CD4-positive, alpha-beta T cell treated with Interleukin-15 for 4 hours (primary cell): ENCODE measurements at places on chromosomes 13 and 19.

DNA sequence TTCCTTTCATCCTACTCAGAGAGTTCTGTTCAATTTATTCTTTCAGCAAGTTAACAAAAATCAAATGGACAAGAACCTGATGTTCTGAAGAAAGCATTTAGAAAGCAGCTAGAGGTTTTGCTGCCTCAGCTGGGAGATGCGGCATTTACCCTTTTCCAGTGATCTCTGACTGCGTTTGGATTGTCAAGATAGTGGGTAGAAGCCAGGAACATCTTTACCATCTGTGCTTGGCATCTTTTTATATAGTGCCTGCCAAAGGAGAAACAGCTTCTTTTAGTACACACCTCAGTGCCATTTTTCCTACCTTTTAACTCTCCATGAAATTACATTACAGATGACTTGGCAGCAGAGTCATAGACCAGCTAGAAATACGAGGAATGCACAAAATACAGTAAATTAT is 680.8 kb downstream of the SLITRK1 start:
- DNase-seq: no peak

GRCh38 chr19:38405276-38405675 is 2.4 kb downstream of the FAM98C start:
- no peak for DNase-seq

DNA sequence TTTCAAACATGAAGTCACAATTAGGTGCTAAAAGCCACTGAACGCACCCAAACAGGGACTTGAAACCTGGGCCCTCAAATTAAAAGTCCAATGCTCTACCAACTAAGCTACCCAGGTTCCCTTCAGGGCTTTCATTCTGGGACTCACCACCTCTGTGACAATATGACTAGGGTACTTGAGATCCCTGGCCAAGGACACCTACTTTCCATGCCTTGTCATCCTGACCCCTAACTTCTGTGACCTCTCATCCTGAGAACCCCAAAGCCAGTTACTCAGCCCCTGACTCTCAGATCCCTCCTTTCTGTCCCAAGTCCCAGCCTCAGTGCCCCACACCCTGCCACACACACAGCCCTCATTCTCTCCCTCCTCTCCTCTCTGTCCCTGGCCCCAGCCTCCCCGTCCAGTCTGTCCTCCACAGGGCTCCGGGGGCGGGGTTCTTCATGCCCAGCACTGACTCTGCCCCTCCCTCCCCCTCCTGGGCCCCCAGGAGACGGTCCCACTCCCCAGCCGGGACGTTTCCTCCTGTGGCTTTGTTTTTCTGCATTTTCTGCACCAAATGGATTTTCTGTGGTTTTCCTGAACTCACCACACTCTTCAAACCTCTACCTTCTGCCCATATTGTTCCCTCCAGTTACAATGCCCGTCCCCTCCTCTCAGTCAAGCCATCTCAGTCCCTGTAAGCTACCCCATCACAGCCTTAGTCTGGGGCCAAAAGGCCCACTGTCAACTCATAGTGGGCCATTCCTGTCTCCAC is 7.0 kb downstream of the RCN3 start:
- no peak for DNase-seq

- DNase-seq: no peak
These were observed 113.6 kb upstream of the PCDH9 start for GRCh38 chr13:67343777-67344176.

- DNase-seq: no peak
These were observed 752 bp downstream of the PDCD5 start for GRCh38 chr19:32581705-32582179.

- no peak for DNase-seq
These were observed 629.7 kb downstream of the LIG4 start for GRCh38 chr13:107585469-107586180.

DNA sequence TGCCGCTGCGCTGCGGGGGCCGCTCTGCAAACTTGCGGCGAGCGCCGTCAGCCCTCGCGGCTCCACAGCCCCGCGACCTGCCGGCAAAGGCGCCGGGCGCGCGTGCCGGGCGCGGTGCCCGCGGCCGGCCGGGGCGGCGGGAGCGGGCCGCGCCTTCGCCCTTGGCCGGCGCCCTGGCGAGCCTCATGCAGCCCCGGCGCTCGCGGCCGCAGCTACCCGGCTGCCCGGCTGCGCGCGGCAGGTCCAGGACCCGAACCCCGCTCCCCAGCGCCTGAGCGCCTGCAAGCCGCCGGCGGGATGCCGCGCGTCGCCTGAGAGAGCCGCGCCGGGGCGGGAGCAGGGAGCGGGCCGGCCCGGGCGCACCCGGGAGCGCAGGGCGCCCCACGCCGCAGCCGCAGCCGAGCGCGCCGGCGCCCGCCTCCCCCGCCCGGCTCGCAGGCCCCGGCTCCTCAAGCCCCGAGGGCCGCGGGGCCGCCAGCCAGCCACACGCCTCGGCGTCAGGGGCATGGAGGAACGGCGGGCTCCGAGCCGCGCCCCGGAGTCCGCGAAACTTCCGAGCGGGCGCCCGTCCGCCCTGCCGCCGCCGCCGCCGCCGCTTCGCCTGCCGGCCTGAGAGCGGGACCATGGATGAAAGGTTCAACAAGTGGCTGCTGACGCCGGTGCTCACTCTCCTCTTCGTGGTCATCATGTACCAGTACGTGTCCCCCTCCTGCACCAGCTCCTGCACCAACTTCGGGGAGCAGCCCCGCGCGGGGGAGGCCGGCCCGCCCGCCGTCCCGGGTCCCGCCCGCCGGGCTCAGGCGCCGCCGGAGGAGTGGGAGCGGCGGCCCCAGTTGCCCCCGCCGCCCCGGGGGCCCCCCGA is 564 bp downstream of the HS6ST3 start:
- DNase-seq: no peak

GRCh38 chr19:30887042-30887441 is 462.2 kb downstream of the TSHZ3 start:
- DNase-seq: no peak
